ENCODE measurements at places on chromosomes 5 and 9. TPM values are rescaled to one million over a fixed set of nuclear protein-coding genes. Genes with fewer than 3 reads are reported as not detected.

DNA sequence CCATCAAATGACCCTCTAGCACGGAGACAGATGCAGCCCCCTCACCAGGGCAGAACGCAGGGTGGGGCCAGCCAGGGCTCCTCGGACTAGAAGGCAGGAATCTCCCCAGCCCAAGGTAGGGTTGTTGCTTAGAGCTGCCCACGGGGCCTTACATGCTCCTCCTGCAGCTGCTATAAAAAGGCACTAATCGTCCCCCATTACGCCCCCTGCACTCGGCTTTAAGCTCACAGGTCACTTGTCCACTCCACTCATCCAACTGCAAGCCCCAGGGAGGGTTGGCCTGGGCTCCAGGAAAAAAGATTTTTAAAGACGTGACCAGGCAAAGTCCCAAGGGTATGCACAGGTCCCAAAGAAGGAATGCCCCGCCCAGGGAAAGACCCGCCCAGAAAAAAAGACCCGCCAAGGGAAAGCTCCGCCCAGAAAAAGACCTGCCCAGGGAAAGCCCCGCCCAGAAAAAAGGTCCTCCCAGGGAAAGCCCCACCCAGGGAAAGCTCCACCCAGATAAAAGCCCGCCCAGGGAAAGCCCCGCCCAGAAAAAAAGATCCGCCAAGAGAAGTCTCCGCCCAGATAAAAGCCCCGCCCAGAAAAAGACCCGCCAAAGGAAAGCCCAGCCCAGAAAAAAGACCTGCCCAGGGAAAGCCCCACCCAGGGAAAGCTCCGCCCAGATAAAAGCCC, 11.1 kb downstream of the GRIN1 start:
- no peak for DNase-seq

DNA sequence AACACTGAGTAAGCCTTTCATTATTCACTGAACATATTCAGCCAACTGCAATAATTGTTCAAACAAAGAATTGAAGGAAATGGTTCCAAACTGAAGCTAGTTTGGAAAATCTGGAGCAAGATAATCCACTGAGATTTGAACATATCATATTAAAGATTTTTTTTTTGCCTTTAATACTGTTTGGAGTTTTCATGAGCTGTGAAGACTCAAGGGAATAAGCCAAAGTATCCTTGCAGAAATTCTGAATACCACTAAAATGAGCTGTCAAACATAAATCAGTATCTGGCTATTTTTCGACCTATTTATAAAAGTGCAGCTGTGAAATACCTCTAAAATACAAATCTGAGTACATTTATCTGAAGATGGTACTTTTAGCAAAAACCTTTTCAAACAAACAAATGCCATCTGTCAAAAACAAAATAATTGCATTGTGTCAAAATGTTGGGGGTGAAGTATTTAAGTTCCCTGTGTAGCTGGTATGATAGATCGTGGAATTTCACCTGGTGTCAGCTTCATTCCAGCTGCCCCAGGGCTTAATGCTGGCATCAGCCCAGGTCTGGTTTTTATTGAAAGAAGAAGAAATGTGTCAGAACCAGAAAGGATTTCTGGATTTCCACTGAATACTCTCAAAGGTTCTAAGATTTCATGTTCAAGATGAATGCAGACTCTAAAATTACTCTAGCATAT, 149.0 kb upstream of the GRAMD2B start:
- DNase-seq = no peak

- peak; percentile 63 for DNase-seq
Observed at GRCh38 chr9:16335788-16336580, 534.5 kb downstream of the BNC2 start.

DNA sequence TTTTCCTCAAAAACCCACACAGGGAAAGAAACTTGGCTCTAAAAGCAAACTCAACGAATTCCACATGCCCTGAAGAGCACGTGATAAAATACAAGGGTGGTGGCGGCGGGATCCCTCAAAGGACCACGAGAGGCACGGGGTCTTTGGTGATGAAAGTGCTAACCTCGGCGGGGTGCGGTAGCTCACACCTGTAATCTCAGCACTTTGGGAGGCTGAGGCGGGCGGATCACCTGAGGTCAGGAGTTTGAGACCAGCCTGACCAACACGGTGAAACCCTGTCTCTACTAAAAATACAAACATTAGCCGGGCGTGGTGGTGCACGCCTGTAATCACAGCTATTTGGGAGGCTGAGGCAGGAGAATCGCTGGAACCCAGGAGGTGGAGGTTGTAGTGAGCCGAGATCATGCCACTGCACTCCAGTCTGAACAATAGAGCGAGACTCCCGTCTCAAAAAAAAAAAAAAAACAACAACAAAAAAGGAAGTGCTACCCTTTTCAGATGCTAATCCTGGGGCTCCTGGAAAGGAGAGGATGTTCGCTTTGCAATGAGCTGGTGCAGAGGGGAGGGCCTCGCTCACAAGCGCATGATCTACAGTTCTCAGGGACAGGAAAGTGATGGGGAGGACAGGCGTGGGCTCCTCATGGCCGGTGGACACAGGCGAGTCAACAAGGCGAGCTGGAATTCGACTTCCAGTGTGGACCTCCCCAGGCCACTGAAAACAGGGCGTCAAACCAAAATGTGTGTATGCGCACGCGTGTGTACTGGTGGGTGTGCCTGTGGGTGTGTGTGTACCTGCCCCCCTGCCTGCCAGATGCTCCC, 54.1 kb downstream of the USP20 start:
- DNase-seq = no peak

DNA sequence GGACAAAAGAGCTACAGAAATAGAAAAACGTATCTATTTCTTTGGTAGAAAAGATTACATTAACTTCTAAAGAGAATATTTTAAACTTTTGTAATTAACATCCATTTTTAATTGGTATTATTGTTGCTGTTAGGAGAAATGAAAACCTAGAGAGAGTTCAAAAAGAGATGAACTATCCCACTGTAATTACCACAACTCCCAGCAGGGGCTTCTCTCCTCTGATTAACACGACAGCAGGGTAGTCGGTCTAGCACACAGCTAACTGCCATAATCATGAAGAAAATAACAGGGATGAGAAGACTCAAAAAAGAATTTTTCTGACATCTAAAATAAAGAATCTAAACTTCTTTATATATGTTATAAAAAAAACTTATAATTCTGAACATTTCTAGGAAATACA, 86.2 kb upstream of the CDH9 start:
- DNase-seq = no peak

DNA sequence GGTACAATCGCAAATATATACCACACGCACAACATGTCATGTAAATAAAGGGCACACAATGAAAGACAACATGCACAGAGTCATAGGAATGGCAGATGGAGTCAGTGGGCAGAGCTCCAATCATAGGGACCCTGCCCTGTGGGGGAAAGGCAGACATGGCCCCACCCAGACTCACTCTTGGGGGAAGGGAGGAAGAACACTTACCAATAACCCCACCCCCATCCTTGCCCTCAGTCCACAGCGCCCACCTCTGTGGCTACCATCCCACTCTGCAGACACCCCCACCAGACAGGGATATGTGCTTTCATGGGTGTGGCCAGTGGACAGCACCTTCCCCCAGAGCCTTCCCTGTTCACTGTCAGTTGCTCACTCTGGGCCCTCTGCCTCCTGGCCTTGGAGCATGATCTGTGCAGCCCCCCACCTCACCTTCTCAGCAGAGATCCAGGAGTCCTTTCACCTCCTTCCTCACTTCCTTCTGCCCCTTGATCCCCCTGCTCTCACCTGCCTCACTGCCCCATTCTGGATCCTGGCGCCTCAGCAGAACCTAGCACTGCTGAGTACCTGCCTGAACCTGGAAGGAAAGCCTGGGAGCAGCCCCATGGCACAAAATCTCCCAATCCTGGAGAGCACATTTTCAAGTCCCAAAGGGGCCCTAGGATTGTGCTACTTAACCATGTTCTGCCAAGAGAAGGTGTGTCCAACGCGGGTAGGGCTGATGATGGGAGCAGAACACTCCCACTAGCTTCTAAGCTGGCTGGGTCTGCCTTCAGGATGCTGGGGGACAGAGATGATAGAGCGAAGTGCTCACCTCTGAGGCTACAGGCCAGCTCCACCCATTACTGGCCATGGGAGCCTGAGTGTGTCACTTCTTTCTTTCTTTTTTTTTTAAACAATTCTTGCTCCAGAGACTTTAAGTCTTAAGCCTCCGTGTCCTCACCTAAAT, 1.5 kb upstream of the PHF19 start:
- DNase-seq = no peak

- no peak for DNase-seq
Observed at GRCh38 chr9:93290495-93291434, 106.8 kb downstream of the WNK2 start.

- no peak for DNase-seq
Observed at GRCh38 chr5:107680099-107680498, 9.4 kb upstream of the EFNA5 start.

DNA sequence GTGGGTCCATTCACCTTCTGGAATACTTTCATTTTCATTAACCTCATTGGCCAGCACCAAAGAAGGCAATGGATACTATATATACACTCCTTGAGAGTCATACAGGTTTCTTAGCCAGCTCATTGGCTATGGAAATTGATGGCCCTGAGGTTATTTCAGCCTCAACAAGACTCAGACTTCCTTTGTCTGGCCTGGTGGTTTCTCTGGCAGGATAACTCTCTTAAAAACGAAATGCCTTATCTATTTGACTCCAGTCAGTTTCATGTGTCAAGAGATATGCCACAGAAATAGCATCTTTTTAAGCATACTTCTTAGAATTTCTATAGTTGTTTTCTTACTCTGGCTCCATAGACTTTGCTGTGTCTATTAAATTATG, 28.9 kb downstream of the CDH9 start:
- no peak for DNase-seq

- DNase-seq = no peak
Observed at GRCh38 chr9:125172031-125172755, 17.4 kb downstream of the PPP6C start.

GRCh38 chr5:72537166-72537565, 30.0 kb upstream of the ZNF366 start:
- no peak for DNase-seq

SLC1A3 gene
- total RNA-seq = 2.2 TPM

TRMO gene
- 15.0 TPM for total RNA-seq

NR6A1 gene
- 7.1 TPM for total RNA-seq

NPR2 gene
- 7.9 TPM for total RNA-seq

CDX1 gene
- total RNA-seq = 423 TPM
